Stimulated activated CD4-positive, alpha-beta T cell treated with anti-CD3 and anti-CD28 coated beads, Interleukin-1b, Interleukin-23, amount 100 ng/mL, for 1 hour (primary cell): ENCODE measurements at places on chromosomes 5 and 9.

DNA sequence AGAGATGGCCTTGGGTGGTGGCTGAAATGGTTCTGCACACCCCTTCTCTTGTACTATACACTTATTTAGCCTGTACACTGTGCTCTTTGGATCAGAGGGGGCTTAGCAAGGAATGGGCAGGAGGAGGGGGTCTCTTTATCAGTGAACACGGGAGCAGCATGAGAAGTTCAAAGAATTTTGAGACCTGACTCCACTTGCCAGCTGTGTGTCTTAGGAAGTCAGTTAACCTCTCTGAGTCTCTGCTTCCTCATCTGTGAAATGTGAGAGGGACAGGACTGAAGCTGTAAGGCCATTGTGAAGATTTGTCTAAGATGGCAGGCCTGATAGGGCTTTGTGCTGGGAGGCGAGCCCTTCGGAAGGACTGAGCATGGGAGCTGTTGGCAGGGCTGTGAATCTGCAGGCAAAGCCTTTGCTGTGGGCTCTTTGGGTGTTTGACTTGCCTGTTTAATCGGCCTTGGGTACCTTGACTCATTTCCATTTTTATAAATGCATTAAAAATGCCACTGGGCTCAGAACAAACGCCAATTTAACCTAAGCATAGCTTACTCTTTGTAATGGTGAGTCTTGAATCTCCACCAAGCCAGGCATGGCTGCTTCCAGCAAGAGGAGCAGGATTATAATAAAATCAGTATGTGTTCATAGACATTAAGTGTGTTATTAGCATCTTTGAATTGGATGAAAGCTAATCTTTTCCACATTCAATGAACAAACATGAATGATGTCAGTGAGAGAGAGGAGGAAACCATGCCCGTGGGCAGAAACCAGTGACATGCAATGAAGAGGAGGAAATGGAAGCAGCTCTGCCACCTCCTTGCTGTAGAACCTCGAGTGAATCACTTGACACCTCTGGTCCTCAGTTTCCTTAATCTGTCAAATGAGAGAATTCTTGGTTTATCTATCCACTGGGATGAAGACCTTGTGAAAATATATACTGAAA, 89.4 kb downstream of the MACROH2A1 start:
- no peak for DNase-seq

GRCh38 chr5:169945831-169946261, 34.4 kb downstream of the INSYN2B start:
- DNase-seq, result no peak

DNA sequence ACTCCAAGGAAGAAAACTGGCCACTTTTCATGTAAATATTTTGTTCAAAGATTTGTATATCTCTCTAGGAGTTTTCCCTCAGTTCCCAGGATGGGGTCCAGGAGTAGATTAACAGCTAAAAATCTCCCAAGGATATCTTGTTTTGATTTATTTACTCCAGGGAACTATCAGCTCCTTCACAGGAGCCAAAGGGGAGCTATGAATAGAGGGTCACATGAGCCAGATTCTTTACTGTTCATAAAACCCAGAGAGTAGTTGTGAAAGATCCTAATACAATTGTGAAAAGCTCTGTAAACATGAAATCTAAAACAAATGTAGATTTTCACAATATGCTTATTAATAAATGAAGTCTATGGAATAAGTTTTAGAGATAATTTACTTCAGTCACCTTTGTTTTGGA, 16.9 kb downstream of the DIMT1 start:
- DNase-seq, result no peak

GRCh38 chr5:44002381-44002901, 386.8 kb downstream of the FGF10 start:
- DNase-seq, result no peak
